ENCODE measurements at places on chromosomes 2 and 18.

DNA sequence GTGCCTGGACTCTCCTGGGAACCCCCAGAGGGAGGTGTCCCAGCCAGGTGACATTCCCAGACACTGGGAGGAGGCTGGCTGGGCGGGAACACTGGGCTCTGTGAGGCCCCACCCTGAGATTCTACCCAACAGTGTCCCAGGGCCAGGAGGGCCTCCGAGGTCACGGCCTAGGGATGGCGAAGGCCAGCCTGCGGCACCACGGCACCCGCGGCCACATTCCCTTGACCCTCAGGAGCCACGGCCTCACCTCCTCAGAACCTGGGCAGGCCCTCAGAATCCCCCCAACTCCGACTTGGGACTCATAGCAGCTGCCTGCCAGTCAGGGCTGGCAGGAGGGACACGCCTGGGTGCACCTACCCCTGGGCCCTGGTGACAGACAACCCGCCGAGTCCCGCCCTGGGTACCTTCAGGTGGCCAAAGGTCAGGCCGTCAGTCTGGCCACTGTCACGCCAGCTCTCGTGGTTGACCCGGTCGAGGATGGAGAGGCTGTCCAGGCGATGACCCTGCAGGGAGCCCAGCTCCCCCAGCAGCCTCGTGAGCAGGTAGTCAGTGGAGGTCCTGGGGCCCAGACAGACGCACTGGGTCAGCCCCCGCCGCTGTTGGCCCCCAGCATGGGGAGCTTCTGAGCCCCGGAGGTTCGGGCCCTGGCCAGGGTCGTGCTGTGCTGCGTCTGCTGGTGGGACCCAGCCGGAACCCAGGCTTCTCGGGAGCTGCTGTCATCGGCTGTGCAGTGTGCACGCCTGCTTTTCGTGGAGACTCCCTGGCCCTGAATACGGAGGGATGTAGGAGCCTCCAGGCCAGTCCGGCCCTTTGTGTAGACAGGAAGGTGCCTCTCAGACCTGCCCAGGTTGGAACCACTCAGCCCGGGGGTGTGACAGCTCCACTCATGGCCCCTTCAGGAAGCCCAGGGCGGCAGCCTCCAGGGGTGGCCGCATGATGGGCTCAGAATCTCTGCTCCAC lies 6.1 kb downstream of the MAB21L4 start:
- no peak for DNase-seq

- DNase-seq: peak; percentile 15
Observed at GRCh38 chr2:62672601-62673000, 32.9 kb upstream of the EHBP1 start.

- no peak for DNase-seq
Observed at GRCh38 chr18:45854036-45854586, 28.6 kb downstream of the SIGLEC15 start.

DNA sequence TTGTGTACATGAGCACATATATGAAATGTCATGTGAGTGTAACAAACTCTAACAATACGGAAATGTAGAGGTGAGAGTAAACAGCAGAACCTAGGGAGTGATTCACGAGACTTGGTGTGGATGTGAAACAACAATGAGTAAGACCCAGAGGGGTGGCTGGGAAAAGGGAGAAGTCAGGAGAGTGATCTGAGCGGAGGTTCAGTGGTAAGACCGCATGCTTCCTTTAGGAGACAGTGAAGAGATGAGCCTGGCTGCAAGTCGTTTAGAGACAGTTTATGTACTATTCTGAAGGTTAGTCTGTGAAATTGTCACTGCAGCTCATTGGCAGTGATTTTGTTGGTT lies 150.6 kb downstream of the PRPF40A start:
- DNase-seq: no peak

DNA sequence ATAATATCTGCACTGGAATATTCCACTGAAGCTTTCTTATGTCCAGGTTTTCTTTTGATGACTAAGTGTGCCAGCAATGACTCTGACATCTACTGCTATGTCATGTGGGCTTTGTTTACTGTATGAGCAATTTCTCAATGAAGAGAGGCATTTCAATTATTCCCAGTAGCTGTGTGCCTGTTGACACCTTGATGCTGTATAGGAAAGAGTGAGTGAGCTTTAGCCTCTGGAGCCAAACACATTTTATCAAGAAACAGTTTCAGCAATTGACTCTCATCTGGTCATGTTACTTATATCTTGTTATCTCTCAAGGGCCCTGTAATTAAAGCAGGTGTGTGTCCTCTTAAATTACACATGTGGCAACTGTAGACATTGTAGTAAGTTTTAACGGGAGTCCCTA lies 493.2 kb upstream of the FANCL start:
- peak; percentile 18 for DNase-seq

DNA sequence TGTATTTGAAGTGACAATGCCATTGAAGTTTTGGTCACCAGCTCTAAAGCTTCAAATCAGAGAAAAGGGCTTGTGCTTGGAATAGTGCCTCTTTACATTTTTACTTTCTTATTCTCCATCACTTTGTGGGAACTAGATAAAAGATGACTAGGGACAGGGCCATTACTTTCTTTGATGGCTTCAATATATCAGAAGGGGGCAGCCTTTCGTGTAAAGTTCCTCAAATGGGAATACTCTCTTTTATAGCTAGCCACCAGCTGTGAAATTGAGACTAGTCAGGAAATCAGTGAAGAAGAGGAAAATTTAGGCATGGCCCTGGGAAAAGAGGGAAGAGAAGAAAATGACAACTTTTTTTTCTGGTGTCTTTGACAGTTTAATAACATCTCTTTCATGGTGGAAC lies 242.5 kb downstream of the DCC start:
- DNase-seq: no peak

- DNase-seq: no peak
Observed at GRCh38 chr2:165528691-165529090, 59.2 kb downstream of the CSRNP3 start.
